Hypothalamus (tissue), 51 donors: ENCODE measurements at places on chromosomes 6 and 20.

DNA sequence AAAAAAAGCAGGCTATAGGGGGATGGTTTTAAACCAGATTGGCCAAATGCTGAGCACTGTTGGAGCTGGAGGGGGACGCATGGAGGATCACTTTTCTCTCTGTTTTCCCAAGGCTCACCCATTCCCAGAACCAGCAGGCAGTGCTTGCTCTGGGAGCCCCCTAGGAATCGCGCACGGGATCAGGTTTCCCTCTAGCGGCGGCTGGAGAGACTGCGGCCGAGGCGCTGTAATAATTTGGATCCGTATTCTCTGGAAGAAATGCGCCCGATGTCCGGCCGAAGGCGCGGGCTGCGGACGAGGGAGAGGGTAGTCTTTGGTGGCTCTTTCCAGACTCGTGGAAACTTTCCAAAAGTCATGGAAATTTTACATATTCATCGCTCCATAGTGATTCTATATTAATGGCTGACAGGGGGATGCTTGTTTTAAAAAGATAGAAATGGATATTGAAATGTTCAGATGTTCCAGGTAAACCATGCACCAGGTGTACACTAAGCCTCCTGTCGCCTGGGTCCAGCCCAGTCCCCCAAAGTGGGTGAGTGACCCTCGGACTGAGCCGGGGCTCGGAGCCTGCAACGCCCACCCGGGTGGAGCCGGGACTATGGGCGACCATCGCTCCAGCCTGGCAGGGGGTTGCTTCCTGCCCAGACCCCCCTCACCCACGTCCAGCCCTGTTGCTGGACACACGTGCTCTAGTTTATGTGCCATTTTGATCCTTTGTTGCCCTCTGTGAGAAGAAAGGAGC lies 78.7 kb upstream of the PHACTR3 start:
- DNase-seq, result peak; percentile 49

- no peak for DNase-seq
Observed at GRCh38 chr6:2656460-2657079, 94.2 kb downstream of the MYLK4 start.

- DNase-seq, result no peak
Observed at GRCh38 chr6:72826744-72827438, 205.0 kb downstream of the KCNQ5 start.

DNA sequence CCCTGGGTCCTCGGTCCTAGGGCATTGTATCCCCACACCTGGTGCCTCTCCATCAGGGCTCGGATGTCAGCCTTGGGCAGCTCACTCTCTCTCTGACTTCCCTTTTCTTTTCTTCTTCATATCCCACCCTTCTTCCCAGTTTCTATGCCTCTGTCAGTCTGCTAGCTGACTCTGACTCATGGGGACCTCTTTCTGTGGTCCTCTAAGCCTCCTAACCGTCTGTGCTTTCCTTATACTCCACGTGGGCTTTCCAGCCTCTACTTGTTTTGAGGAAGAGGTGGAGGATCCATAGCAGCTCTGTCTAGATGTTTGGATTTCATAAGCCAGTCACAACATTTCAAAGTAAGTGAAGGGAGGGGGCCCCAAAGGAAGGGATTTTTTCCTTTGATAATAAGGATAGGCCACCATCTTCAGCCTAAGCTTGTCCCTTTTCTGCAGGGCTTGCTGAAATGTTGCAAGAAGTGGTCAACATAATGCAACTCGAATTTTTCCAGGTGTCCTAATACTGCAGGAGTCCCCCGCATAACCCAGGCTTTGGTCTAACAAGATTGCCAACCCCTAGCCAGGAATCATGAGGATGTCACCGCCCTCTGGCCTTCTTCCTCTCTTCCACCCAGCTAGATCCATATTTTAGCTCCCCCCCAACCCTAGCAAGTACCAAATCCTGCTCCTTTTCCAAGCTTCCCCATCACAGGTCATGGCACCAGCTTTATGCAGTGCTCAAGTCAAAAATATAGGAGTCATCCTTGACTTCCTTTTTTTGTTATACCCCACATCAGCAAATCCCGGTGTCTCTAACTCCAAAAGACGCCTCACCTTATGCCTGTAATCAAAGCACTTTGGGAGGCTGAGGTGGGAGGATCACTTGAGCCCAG lies 8.7 kb upstream of the PLTP start:
- no peak for DNase-seq

DNA sequence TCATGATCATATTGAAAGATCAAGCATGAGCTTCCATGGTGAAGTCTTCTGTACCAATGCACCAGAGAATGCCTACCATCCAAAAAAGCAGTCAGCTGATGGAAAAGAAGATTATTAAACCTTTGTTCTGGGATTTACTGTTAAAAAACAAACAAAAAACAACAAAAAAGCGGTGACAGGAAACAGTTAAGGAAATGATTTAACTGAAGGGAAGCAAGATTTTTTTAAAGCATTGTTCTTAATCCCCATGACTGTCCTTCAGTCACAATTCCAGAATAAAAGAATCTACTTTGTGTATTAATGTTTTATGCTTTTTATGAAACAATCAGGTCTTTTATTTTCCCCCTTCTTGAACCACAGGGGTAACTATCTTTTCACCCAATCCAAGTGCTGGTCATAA lies 23.9 kb downstream of the FAM162B start:
- no peak for DNase-seq

DNA sequence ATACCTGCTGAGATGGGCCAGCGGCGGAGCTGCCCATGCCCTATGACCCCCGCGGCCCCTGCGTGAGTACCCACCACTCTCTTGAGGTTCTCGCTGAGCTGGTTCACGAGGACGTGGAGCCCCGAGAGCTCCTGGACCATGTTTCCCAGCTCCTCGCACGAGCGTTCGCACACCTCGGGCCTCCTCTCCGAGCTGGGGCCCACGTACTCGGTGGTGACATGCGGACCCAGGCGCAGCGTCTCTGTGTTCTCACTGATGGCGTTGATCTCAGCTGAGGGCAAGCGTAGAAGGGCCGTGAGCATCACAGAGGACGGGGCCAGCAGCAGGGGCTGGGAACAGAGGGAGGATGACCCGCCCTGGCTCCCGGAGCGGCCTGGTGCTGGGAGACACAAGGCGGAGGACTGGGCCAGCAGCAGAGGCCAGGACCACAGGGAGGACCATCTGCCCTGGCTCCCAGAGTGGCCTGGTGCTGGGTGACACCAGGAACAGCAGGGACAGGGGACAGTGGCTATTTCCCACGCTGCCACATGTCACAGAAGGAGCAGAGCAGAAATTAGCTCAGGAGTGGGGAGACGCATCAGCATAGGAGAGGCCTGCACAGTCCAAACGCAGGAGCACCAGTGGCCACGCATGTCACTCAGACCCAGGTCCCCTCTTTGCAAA lies 11.8 kb downstream of the THBS2 start:
- DNase-seq, result peak; percentile 60

DNA sequence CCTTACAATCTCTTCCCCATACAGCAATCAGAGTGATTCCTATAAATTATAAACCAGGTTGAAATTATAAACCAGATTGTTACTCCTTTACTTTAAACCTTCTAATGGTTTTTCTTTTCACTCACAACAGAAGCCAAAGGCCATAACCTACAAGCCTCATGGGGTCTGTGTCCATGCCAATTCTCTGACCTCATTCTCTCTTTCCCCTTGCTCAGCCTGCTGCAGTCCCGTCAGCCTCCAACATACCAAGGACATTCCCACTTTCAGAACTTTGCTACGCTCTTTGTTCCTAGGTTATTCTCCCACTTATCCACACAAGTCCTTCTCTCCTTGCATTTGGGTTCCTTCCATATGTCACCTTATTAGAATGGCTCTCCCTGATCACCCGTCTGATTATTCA lies 277.9 kb upstream of the TCF21 start:
- DNase-seq, result no peak
